Activated CD4-positive, alpha-beta T cell treated with anti-CD3 and anti-CD28 coated beads, Interleukin-2, amount 10 ng/mL, durations not matched to agents 7 days and 5 days (primary cell): ENCODE measurements at places on chromosomes 12 and 14.

GRCh38 chr14:105581551-105582341 lies 55.4 kb downstream of the TMEM121 start:
- DNase-seq, result no peak

GRCh38 chr12:81128930-81129554 lies 51.2 kb downstream of the ACSS3 start:
- peak; percentile 13 for DNase-seq

GRCh38 chr12:129127211-129127610 lies 273.9 kb downstream of the GLT1D1 start:
- no peak for DNase-seq

- no peak for DNase-seq
Observed at GRCh38 chr14:61959348-61959747, 197.1 kb downstream of the SNAPC1 start.

- DNase-seq, result peak; percentile 67
Observed at GRCh38 chr12:121799156-121799841, 4.5 kb upstream of the SETD1B start.

GRCh38 chr12:103884316-103884715 lies 43.3 kb upstream of the NT5DC3 start:
- peak; percentile 42 for DNase-seq

DNA sequence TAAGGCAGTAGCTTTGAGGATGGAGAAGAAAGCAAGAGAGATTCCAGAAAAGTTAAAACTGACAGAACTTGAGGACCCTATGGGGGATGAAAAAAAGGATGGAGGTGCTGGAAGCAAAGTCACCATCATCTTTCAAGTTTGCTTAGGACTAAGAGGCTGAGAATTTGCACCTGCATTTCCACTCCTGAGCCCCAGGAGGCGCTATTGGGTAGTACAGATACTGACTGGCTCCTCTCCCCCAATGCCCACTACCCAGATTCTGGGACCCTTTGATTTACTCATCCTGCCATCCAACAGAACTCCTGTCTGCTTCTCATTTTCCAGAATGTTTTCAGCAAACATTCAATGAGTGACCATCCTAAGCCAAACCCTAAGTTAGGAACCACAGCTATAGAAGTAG lies 34.0 kb upstream of the CMKLR1 start:
- DNase-seq, result no peak

- no peak for DNase-seq
Observed at GRCh38 chr12:63045020-63045860, 105.8 kb downstream of the AVPR1A start.

- DNase-seq, result no peak
Observed at GRCh38 chr12:59010941-59011340, 90.6 kb upstream of the LRIG3 start.

DNA sequence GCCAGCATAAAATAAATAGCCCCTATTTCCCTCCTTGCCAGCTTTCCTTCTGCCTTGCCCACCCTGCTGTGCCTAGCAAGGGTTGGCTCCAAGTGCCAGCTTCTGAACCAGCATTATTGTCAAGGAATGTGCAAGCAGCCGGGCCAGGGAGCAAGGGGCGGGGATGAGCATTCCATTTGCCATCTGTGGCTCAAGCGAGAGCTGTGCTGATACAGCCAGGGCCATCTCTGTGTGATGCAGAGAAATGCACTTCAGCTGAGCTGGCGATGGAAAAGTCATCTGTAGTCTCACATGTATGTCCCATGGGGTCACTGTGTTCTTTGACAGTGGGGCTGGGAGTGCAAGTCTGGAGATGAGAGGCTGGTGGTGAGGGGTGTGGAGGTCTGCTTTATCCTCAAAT lies 137.3 kb downstream of the SUDS3 start:
- no peak for DNase-seq

GRCh38 chr12:14442221-14442881 lies 76.9 kb downstream of the ATF7IP start:
- no peak for DNase-seq

DNA sequence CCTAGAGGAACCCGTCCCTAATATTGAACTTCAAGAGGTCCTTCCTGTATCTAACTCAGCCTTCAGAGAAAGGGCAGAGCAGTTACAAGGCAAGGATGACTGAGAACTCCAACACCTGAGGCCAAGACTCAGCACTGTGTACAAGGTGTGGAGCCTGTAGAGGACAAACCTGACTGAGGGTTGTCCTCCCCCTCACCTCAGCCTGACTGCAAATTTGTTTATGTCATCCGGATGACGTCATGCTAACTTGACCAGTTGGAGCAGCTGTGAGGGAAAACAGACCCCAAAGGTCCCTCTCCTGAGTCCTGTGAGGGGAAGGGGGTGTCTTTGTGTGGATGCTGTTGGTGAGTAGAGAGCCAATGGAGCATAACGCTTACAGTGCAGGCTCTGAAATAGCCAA lies 4.3 kb downstream of the CRACR2A start:
- no peak for DNase-seq

DNA sequence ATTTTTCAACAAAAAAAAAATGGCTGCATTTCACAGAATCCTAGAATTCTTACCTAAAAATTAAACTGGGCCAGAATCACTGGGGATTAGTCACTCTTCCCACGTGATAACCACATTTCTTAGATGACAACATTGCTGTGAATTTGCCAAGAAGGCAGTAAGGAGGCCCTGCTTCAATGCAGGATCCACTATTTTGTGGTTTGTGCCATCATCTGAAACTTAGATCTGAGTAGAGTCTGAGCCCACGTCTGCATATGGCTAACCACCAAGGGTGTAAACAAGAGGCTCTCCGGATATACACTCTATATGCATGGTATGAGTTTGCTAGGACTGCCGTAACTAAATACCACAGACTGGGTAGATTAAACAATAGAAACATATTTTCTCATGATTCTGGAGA lies 24.4 kb upstream of the TBX5 start:
- no peak for DNase-seq

DNA sequence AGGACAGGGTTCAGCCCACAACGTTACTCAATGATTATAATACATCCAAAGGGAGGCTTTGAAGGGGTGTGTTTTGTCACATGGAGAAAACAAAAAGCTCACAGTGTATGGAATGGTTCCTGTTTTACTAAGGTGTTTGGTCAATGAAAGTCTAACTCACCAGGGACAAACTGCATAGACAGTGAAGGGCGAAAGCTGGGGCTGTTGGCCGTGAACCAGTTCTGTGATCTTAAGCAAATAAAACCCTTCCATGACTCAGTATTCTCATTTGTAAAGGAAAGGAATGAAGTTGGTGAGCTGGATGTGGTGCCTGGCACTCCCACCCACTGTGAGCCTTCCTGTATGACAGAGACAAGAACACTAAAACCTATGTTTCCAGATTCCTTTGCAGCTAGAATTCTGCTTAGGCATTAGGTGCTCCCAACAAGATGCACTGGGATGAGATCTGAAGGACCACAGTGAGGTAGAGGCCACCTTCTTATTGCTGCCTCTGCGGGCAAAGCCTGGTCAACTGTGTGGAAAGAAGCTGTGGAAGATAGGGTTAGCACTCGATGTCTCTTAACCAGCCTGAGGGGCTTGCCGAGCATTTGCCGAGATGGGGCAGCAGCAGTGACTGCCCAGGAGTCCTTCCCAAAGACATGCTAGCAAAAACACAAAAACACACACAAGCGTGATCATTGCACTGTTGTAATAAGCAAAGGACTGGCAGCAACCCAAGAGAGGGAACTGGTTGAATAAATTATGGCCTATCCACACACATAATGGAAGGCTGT lies 48.5 kb downstream of the VCPKMT start:
- no peak for DNase-seq

GRCh38 chr14:92563765-92564285 lies 50.2 kb downstream of the RIN3 start:
- DNase-seq, result no peak

DNA sequence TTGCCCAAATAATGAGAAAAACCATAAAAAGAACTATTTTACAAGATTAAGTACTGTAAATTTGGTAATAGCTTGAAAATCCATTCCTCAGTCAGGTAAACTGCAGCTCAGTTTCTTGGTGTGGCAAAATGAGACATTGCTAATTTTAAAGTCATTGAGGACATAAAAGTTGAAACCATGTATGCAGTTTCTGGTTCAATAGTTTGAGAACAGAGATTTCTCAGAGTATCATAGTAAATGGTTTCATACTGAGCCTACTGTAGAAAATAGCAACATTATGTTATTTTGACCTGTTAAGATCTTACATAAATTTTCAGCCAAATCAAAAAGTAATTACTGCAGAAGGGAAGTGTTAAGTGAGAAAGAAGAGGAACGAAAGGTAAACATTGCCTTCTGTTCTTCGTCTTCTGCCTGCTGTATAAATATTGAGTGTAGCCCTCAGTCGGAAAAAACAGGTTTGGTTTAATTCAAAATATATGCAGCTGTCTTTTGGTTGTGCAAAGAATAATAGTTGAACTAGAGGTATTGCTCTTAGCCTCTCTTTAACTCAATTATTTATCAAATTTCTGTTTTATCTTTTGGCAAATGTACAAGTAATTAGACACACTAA lies 119.6 kb downstream of the SYNE2 start:
- no peak for DNase-seq

GRCh38 chr12:92393504-92393903 lies 247.9 kb upstream of the BTG1 start:
- peak; percentile 37 for DNase-seq

DNA sequence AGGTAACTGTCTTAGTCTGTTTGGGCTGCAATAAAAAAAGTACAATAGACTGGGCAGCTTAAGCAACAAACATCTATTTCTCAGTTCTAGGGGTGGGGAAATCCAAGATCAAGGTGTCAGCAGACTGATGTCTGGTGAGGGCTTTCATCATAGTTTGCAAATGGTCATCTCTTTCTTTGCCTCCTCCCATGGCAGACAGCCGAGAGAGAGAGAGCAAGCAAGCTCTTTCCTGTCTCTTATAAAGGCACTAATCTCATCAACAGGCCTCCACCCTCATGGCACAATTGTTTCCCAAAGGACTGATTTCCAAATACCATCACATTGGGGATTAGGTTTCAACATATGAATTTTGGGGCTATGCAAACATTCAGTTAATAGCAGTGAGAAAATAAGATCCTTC lies 445.6 kb upstream of the FLRT2 start:
- DNase-seq, result no peak

DNA sequence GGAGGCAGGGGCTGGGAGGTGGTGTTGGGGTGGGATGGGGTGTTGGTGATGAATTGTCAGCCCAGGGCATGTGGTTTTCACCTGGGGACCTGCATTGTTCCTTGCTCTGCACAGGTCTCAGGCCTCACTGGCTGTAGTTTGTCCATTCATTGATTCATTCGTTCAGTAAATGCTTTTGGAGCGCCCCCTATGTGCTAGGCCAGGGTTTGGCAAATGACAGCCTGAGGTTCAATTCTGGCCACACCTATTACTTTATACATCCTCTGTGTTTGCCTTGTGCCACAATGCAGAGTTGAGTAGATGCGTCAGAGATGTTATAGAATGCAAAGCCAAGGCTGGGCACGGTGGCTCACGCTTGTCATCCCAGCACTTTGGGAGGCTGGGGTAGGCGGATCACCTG lies 4.7 kb downstream of the ADCK1 start:
- DNase-seq, result peak; percentile 41

DNA sequence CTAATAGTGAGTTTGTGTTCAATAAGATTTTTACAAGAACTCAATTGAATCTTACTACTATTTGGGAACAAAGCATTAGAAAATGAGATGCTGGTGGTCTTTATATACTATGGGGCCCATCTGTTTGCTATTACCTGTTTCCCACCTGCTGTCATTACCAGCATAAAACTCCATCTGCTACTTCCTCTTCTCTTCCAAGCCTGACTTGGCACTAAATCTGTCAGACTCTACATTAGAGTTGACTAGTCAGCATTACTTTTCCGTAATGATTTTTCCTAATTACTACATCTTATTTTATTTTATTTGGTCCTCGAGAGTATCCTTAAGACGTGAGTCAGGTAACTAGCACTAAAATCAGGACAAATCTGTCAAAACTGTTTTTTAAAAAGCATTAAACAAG lies 68.1 kb upstream of the KRR1 start:
- no peak for DNase-seq

GRCh38 chr12:90908465-90908864 lies 46.5 kb downstream of the CCER1 start:
- DNase-seq, result no peak

- no peak for DNase-seq
Observed at GRCh38 chr12:40446385-40446784, 221.6 kb downstream of the LRRK2 start.

GRCh38 chr14:51157012-51157411 lies 62.1 kb upstream of the TRIM9 start:
- DNase-seq, result no peak

- DNase-seq, result peak; percentile 59
Observed at GRCh38 chr12:98424726-98425401, 90.5 kb upstream of the TMPO start.

GRCh38 chr12:115859231-115859630 lies 418.3 kb downstream of the MED13L start:
- DNase-seq, result no peak

DNA sequence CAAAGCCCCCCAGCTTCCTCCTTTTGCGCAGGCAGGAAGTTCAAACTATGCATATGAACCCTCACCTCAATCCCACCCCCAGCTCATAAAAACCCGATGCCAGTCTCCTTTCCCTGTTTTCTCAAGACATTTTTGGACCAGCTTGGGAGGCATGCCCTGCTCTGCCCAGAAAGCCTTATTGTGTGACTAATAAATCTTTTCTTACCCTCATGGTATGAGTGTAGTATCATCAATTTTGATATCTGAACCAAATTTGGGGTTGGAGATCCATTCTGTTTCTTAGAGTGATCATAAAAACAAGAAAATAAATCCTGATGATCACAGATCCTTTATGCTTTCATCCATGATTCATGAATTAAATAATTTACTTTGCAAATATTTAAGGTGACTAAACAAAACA lies 128.5 kb downstream of the ALG10B start:
- DNase-seq, result no peak

DNA sequence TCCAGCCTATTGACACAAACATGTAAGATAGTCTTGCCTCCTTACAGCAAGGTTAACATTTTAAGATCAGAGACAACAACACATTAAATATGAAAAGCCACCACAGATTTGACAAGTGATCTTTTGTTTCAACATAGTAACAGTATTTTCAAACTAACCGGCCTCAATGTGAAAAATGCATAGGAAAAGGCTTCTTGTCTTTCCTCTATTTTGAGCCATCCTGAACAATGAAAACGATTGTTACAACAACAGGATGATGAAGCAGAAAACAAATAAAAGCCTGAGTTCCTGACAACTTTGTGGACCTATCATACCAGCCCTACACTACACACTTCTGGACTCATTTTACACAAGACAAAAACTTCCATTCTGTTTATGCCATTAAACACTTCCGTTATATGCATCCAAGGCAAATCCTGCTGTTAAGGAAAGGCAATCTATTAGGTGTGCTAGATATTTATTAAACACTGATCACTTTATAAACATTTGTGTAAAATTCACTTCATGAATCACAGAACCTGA lies 37.3 kb downstream of the BAZ1A start:
- DNase-seq, result no peak

GRCh38 chr14:48250575-48250974 lies 575.2 kb upstream of the MDGA2 start:
- no peak for DNase-seq

DNA sequence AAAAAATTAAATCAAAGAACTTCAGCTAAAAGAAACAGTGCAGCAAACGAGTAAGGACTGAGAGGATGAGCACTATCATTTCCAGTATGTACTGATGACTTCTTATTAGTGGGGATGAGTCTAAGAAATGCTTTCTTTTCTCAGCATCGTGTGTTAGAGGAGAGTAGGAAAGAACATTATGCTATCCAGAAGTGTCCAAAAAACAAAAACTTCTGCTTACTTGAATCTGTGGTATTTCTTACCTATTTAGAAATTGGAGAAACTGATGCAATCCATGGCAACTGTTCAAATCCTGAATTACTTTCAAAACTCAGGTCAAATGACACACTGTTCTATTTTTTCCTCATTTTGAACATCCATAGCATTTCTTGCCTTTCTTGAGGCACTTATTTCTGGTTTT lies 23.7 kb downstream of the ABCD2 start:
- DNase-seq, result no peak
